Liver (tissue), 10 donors: ENCODE measurements at places on chromosomes 7 and 10. TPM values are rescaled to one million over a fixed set of nuclear protein-coding genes. Genes with fewer than 3 reads are reported as not detected.

HABP2 gene
- 259 TPM for polyA plus RNA-seq

GRCh38 chr7:128102490-128103291 is 71.5 kb upstream of the LRRC4 start:
- no peaks in the 10 kb centered on the region for H3K27me3 ChIP-seq
- H3K4me1 ChIP-seq = peaks cover 10% of the 10 kb centered on the region
- H3K27ac ChIP-seq = no peak overlapping the region
- DNase-seq = no peak
- no peak overlapping the region for H3K4me3 ChIP-seq
- no peaks in the 10 kb centered on the region for H3K36me3 ChIP-seq

DNA sequence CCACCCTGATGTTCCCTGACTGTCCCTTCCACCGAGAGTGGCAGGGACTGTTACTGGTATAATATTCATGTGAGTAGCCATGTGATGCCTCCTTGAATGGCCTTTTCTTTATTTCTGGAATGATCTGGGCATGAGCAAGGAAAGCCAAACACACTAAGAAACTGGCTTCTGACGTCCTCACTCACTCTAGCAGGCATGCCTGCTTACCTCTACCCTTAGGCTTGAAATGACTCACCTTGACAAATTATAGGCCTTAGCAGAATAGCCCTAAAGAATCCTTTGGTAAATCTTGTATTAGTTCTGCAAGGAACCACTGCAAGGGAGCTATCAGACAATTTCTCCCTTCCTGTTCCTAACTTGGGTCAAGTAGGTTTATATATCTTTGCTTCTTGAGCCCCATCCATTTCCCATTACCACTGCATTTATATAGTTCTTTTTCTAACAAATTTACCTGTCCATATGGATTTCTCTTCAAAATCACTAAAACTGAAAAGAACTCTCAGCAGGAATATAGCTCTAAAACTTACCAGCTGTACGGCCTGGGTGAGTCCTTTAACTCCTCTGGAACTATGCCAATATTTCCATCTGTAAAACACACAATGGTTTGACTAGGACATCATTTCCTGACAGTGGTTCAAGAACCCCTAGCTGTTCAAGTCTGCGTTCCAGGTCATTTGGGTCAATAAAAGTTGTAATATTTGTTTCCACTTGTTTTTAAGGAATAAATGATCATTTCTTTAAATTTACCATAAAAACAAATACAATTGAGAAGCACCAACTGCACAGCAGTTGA is 13.0 kb upstream of the NDUFA5 start:
- no peaks in the 10 kb centered on the region for H3K4me1 ChIP-seq
- H3K36me3 ChIP-seq = no peaks in the 10 kb centered on the region
- H3K27me3 ChIP-seq = no peaks in the 10 kb centered on the region
- no peak for DNase-seq

VAX1 gene
- polyA plus RNA-seq = not detected

ASZ1 gene
- polyA plus RNA-seq = not detected

GRCh38 chr7:66356277-66356721 is 151.2 kb downstream of the TPST1 start:
- no peaks in the 10 kb centered on the region for H3K4me1 ChIP-seq
- no peak overlapping the region for H3K27ac ChIP-seq
- H3K36me3 ChIP-seq = no peaks in the 10 kb centered on the region
- DNase-seq = no peak
- no peak overlapping the region for H3K4me3 ChIP-seq
- no peaks in the 10 kb centered on the region for H3K27me3 ChIP-seq

GALNT11 gene
- 13.1 TPM for polyA plus RNA-seq

PTCD1 gene
- polyA plus RNA-seq = 3.5 TPM

- no peak for DNase-seq
- H3K4me3 ChIP-seq = no peak overlapping the region
- H3K27ac ChIP-seq = no peak overlapping the region
Measured at GRCh38 chr10:77578583-77579227, 58.9 kb downstream of the KCNMA1 start.

DNA sequence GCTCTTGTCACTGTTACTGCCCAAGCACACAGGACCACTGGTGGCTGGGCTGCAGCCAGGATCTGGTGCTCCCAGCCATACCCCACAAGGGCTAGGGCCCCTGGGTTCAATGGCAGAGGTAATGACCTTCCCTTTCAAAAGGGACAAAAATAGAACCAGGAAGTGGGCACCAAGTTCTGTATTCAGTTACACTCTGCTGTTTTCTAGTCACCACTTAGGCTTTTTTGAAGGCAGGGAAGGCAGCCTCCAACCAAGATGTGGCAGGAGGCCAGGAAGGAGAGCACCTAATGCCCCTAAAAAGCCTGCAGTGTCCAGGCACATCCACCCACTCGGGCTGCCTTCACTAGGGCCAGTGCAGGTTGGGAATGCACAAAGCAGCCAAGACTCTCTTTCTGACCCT is 47.8 kb downstream of the NOD1 start:
- H3K4me1 ChIP-seq = peaks cover 35% of the 10 kb centered on the region
- no peak for DNase-seq
- no peaks in the 10 kb centered on the region for H3K36me3 ChIP-seq
- H3K27ac ChIP-seq = no peak overlapping the region
- H3K27me3 ChIP-seq = no peaks in the 10 kb centered on the region

DNA sequence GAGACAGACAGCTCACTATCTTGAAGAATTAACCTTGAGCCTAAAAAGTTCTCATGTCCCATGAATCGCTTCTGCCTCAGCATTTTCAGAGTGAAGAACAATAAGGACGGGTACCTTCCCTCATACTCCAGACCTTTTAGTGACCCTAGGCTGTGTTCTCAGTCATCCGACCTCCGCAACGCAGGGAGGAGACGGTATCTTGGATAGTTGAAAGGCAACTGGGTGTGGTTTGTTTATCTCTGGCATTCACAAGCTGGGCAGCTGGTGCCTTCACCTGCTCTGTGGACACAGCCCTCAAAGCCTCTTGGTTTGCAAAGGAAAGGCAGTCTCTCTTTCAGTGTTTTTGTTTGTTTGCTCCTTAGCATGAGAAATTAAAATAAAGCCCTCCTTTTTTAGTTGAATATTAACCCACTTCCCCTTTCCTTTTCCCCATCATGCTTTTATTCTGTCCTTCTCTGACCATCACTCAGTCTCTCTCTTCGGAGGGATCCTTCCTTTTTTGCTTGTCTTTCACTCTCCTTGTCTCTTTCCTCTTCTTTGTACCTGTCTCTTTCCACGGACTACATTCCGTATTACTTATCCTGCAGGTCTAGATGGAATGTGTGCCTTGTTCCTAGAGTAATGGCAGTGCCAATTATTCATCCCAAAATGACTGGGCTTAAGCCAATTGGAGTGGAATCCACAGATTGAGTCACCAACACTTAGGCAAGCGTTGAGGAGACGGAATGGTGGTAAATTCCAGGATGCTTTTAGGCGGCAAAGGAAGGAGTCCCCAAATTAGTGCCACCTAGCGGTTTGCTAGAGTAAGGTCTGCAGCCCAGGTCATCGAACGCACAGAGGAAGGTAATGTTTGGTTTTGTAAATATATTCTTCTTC is 45.8 kb downstream of the PRR15 start:
- no peaks in the 10 kb centered on the region for H3K4me1 ChIP-seq
- DNase-seq = no peak
- no peaks in the 10 kb centered on the region for H3K27me3 ChIP-seq
- H3K4me3 ChIP-seq = no peak overlapping the region

GRK5 gene
- polyA plus RNA-seq = 5.7 TPM

DNA sequence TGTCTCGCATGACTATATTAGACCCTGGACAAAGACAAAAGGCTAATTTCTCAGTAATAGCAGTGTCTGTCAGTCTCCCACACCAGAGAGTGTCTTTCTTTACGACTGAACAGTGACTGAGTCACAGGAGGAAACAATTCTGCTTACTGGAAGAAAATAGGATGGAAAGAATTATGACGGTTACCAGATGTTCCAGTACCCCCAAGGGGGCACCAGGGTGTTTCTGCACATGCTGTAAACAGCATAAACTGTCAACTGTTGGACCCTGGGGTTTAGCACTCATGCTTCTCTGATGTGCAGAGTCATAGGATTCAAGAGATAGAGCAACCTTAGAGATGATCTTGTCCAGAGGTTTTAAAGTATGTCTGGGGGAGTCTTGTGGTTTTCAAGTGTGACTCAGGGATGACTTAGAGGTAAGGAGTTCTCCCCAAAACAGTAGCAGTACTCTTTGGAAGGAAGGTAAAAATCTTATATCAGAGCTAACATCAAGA is 291.7 kb downstream of the THSD7A start:
- no peak overlapping the region for H3K4me3 ChIP-seq
- peak overlapping the region; percentile 19 for H3K27ac ChIP-seq
- H3K4me1 ChIP-seq = no peaks in the 10 kb centered on the region

OR2A1 gene
- polyA plus RNA-seq = 0.08 TPM

- H3K27me3 ChIP-seq = no peaks in the 10 kb centered on the region
- no peak for DNase-seq
- H3K4me1 ChIP-seq = no peaks in the 10 kb centered on the region
- no peaks in the 10 kb centered on the region for H3K36me3 ChIP-seq
- H3K4me3 ChIP-seq = no peak overlapping the region
Measured at GRCh38 chr10:51879238-51879637, 179.8 kb upstream of the CSTF2T start.

TMEM120A gene
- polyA plus RNA-seq = 73.9 TPM

- H3K27me3 ChIP-seq = peaks cover 7% of the 10 kb centered on the region
- H3K27ac ChIP-seq = no peak overlapping the region
- no peak overlapping the region for H3K4me3 ChIP-seq
- DNase-seq = no peak
- no peaks in the 10 kb centered on the region for H3K36me3 ChIP-seq
Measured at GRCh38 chr7:136030867-136031318, 53.7 kb upstream of the MTPN start.

DNA sequence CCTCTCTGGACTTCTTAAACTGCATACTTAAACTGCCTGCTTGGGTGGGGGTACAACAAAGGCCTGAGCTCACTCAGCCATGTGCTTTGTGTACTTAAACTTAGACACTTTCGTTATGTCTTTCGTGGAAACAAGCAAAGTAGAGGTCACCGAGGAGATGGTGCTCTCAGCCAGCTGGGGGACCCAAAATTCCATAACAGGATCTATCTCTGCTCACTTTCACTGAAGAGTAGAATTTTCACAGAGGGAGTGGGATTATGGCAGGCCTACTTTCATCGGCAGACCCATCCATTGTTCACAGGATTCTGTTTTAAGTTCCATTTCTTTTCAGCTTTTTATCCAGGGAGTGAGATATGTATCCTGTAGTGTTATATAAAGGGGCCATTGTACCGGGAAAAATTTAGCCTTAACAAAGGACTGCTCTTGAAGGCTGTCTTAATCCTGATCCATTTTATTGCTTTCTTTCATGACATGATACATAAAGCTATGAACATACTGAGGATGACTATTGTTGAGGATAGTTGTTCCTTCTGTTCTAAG is 370.0 kb upstream of the GHITM start:
- no peaks in the 10 kb centered on the region for H3K27me3 ChIP-seq
- no peak overlapping the region for H3K4me3 ChIP-seq
- no peak for DNase-seq

GRCh38 chr7:73994023-73994422 is 34.0 kb upstream of the ELN start:
- H3K4me1 ChIP-seq = no peaks in the 10 kb centered on the region
- H3K27me3 ChIP-seq = no peaks in the 10 kb centered on the region
- H3K36me3 ChIP-seq = no peaks in the 10 kb centered on the region

DNA sequence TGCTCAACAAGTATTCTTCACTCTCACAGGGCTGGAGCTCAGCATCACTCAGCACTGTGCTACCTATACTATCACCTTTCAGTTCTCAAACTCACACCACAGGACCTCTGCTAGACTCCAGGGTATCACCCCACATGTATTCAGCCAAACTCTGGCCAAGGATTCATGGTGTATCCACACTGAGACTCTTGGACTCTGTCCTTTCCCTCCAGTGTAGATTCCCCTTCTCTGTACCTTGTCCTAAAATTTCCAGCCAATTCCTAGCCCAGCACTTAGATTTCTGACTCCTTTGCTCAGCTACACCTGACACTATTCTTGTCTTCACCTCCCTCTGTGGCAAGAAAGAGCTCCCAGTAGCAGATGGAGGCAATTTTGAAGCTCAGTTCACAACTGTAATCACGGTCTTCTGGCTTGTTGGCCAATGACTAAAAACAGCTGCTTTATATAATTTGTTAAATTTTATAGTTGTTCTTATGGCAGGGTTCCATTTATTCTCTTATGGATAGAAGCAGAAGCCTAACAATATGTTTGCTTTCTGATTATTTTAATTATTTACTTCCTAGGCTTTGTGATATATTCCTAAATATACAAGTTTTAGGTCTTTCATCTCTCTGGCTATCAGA is 258.8 kb downstream of the THSD7A start:
- H3K4me1 ChIP-seq = peaks cover 7% of the 10 kb centered on the region
- DNase-seq = no peak
- H3K27me3 ChIP-seq = no peaks in the 10 kb centered on the region
- H3K4me3 ChIP-seq = no peak overlapping the region

HOGA1 gene
- 23.8 TPM for polyA plus RNA-seq

COL13A1 gene
- polyA plus RNA-seq = 0.17 TPM

GRCh38 chr10:14609178-14609577 is 165.5 kb downstream of the FAM107B start:
- no peak for DNase-seq
- no peaks in the 10 kb centered on the region for H3K27me3 ChIP-seq
- H3K36me3 ChIP-seq = no peaks in the 10 kb centered on the region

- peaks cover 5% of the 10 kb centered on the region for H3K27me3 ChIP-seq
- no peak overlapping the region for H3K27ac ChIP-seq
- H3K4me1 ChIP-seq = no peaks in the 10 kb centered on the region
- no peak for DNase-seq
Measured at GRCh38 chr10:101710059-101710695, 15.2 kb upstream of the FBXW4 start.

- H3K27ac ChIP-seq = no peak overlapping the region
- no peaks in the 10 kb centered on the region for H3K36me3 ChIP-seq
- no peak overlapping the region for H3K4me3 ChIP-seq
Measured at GRCh38 chr7:7439564-7439963, 96.1 kb downstream of the COL28A1 start.

GRCh38 chr10:118977022-118977599 is 52.4 kb upstream of the NANOS1 start:
- H3K36me3 ChIP-seq = no peaks in the 10 kb centered on the region
- H3K27ac ChIP-seq = no peak overlapping the region
- H3K4me1 ChIP-seq = no peaks in the 10 kb centered on the region
- H3K4me3 ChIP-seq = no peak overlapping the region
- no peaks in the 10 kb centered on the region for H3K27me3 ChIP-seq
- DNase-seq = peak; percentile 19
